ENCODE measurements at places on chromosomes 6 and 20. TPM values are rescaled to one million over a fixed set of nuclear protein-coding genes. Genes with fewer than 3 reads are reported as not detected.
A peak's percentile ranks its signal among the peaks of the same experiment; 100 is the strongest.

Gene CDSN
- total RNA-seq, result 0.13 TPM

Gene NKAPL
- total RNA-seq, result 1.0 TPM

Gene TCF21
- 41.6 TPM for total RNA-seq

Gene FOXS1
- 2.9 TPM for total RNA-seq

Gene HSPA1B
- total RNA-seq, result 180 TPM

Gene WFDC12
- 0.44 TPM for total RNA-seq

Gene BHLHE23
- total RNA-seq, result not detected

DNA sequence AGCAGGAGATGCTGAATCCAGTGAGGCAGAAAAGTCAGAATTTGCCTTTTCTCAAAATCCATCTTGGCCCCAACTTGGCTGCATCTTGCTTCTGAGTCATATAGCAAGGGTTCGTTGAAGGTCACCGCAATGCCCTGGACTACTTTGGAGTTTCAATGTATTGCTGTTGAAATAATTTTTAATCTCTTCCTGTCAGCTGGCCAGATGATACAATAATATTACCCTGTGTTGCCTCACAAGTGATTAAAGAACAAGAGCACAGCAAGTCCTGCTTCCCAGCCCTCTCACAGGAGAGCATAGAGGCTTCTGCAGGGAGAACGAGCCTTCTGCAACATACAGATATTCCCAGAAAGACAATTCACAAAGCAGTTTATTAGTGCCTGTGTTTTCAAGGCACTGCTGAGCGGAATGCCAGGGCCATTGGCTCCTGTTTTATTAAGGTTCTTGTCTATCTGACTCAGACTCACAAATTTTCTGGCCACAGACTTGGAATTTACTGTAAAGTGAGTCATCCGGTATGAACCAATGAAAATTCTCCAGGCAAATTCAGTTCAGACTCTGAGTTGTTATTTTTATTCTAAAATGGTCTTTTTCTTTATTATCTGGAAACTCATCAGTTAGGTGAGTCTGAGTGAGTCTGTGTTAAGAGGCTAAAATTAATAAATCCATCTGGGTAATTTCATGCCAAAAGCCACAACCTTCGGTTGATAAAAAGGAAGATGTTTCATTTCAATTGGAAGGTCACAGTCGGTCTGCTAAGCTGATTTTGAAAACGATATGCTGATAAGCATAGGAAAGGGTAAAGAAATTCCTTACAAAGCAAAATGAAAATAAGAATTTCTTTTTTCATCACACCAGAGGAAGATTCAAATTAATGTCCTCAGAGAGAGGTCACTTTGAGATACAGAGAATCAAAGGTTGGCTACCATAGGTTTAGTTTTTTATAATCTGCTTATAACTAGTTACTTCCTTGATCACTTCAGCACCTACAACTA is 289.4 kb upstream of the STXBP5 start:
- H3K27ac ChIP-seq, result peak overlapping the region; percentile 80
- H3K4me3 ChIP-seq, result no peak overlapping the region
- DNase-seq, result peak; percentile 75
- H3K27me3 ChIP-seq, result no peaks in the 10 kb centered on the region
- H3K4me1 ChIP-seq, result peaks cover 15% of the 10 kb centered on the region

GRCh38 chr6:155273431-155273830 is 9.6 kb downstream of the CLDN20 start:
- no peak for DNase-seq
- no peaks in the 10 kb centered on the region for H3K4me1 ChIP-seq

DNA sequence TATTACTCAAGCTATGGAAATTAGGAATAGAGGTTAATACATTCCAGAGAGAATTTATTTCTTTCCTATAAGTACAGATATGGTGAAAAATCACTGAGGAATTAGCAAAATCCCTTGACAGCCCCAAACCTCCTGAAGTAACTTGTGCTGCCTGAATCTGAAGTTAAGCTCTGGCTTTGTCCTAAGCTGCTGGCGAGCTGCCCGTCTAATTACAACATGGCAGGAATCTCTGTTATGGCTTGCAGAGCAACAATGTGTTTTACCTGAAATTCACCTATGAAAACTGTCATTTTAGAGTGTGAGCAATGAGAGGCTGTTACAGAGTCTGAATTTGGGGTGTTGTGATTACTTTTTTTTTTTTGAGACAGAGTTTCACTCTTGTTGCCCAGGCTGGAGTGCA is 22.5 kb upstream of the IYD start:
- H3K4me1 ChIP-seq, result no peaks in the 10 kb centered on the region
- H3K4me3 ChIP-seq, result no peak overlapping the region

GRCh38 chr6:111184827-111185532 is 97.7 kb downstream of the SLC16A10 start:
- H3K27me3 ChIP-seq, result no peaks in the 10 kb centered on the region
- H3K4me3 ChIP-seq, result no peak overlapping the region
- no peak for DNase-seq
- no peak overlapping the region for H3K27ac ChIP-seq
- no peaks in the 10 kb centered on the region for H3K36me3 ChIP-seq

GRCh38 chr20:62925420-62926228 is 681 bp downstream of the DIDO1 start:
- peaks cover 82% of the 10 kb centered on the region for H3K4me1 ChIP-seq
- H3K27me3 ChIP-seq, result no peaks in the 10 kb centered on the region
- H3K36me3 ChIP-seq, result no peaks in the 10 kb centered on the region
- H3K4me3 ChIP-seq, result peak overlapping the region; percentile 78
- H3K27ac ChIP-seq, result peak overlapping the region; percentile 96

GRCh38 chr20:20624914-20625313 is 87.5 kb downstream of the RALGAPA2 start:
- H3K27ac ChIP-seq, result no peak overlapping the region
- no peaks in the 10 kb centered on the region for H3K4me1 ChIP-seq
- DNase-seq, result no peak
- no peaks in the 10 kb centered on the region for H3K27me3 ChIP-seq
- H3K36me3 ChIP-seq, result peaks cover 69% of the 10 kb centered on the region
- no peak overlapping the region for H3K4me3 ChIP-seq

DNA sequence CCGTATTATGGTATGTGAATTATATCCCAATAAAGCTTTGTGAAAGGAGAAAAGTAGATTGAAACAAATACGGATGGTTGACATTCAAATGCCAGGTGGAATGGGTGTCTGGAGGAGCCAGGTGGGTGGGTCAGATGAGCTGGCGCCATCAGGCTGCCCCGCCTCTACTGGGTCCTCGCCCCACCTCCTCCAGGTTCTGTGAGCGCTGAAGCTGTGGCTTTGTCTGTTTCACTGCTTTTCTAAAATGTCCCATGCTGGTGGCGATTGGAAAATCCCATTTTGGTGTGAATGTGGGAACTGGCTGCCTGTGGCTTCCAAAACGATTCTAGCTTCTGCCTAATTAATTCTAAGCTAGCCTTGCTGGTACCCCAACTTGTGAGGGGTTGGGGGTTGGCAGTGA is 16.5 kb downstream of the DUSP22 start:
- H3K4me1 ChIP-seq, result peaks cover 7% of the 10 kb centered on the region
- H3K27ac ChIP-seq, result no peak overlapping the region
- no peaks in the 10 kb centered on the region for H3K27me3 ChIP-seq
- H3K36me3 ChIP-seq, result no peaks in the 10 kb centered on the region
- no peak overlapping the region for H3K4me3 ChIP-seq
- DNase-seq, result no peak

DNA sequence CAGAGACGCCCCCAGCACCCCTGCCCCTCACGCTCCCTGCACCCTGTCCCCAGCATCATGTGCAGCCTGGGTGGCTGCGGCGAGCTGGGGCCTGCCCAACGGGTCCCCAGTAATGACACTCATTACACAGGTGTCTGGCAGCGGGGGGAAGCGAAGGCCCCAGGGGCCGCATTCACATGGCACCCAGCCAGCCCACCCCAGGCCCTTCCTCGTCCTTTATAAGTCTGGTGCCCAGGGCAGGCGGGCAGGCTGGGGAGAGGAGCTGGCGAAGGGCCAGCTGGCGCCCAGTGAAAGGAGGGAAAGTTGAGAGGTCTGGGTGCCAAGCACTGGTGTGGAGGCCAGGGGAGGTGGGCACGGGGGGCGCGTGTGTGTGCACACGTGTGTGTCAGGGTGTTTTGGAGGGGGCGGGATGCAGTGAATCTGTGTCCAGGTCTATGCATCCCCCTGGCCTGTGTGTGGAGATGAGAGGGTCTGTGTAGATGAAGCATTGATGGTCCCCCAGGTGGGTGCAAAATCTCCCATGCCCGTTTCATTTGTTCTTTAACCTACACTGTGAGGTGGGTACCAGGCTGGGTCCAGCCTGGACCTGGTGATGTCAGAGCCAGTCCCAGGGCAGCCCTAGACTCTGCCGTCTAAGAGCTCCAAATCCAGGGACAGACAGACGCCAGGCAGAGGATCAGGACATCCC is 105.3 kb downstream of the CEBPB start:
- no peaks in the 10 kb centered on the region for H3K27me3 ChIP-seq
- H3K27ac ChIP-seq, result peak overlapping the region; percentile 80
- no peaks in the 10 kb centered on the region for H3K36me3 ChIP-seq

- no peaks in the 10 kb centered on the region for H3K27me3 ChIP-seq
- H3K4me1 ChIP-seq, result peaks cover 6% of the 10 kb centered on the region
- no peak overlapping the region for H3K4me3 ChIP-seq
- no peaks in the 10 kb centered on the region for H3K36me3 ChIP-seq
- no peak for DNase-seq
These were observed 61.1 kb downstream of the TSPYL4 start for GRCh38 chr6:116192786-116193185.

DNA sequence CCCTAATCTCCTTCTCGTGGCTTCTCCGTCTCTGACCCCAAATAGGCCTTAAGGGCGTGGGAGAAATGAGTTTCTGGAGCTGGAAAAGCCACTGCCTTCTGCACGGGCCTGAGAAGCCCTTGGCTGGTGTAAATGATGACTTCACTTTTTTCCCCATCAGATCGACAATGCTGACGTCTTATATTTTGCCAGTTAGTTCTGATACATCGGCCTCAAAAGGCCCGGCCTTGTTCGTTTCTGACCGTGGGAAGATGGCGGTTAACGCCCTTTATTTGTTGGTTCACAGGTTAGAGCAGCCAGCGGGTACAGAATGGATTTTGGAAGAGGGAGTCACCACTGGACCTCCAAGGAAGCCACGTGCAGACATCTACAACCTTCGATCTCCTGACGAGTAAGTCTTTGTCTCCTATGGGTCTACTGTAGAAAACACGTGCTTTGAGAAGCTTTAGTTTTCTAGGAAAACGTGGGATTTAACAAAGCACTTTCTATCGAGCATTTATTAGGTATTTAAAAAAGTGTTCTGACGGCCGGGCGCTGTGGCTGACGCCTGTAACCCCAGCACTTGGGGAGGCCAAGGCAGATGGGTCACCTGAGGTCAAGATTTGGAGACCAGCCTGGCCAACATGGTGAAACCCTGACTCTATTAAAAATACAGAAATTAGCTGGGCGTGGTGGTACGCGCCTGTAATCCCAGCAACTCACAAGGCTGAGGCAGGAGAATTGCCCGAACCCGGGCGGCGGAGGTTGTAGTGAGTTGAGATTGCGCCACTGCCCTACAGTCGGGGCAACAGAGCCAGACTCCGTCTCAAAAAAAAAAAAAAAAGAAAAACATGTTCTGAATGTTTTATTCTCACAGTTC is 1.2 kb upstream of the ZNFX1 start:
- H3K27me3 ChIP-seq, result no peaks in the 10 kb centered on the region
- H3K27ac ChIP-seq, result peak overlapping the region; percentile 97
- peak overlapping the region; percentile 80 for H3K4me3 ChIP-seq
- peaks cover 66% of the 10 kb centered on the region for H3K36me3 ChIP-seq
- no peak for DNase-seq

DNA sequence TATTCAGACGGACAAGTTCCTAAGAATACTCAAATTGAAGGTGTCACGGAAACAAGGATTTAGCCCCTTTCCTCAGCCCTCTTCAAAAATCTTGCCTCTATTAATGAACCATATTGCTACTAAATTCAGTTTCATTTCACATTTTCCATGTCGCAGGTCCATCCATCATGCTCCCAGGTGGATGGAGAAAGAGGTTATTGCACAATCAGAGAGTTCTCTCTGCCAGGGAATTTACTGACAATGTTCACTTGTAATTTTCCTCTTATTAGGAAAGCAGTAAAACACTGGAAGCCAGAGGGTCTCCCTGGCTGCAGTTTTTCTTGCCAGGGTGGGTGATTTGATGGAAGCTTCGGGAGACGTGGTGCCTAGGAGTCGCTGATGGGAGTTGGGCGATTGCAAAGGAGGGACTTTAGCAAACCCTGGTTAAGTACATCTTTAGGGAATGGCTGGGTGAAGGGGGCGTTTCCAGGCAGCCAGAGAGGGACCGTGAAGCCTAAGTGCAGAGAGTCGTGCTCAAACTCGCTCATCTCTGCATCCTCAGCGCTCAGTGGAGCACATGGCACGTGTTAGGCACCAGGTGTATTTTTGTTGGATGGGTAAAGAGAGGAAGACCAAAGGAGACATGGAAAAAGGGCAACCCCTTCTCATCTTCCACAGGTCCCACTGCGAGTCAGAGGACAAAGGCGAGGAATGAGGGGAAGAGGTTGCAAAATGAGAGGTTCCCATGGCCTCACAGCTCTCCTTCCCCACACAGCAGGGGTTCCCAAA is 321.9 kb upstream of the CDH4 start:
- no peaks in the 10 kb centered on the region for H3K27me3 ChIP-seq
- no peak for DNase-seq
- H3K4me3 ChIP-seq, result no peak overlapping the region
- no peak overlapping the region for H3K27ac ChIP-seq
- no peaks in the 10 kb centered on the region for H3K4me1 ChIP-seq
- H3K36me3 ChIP-seq, result no peaks in the 10 kb centered on the region

GRCh38 chr6:147157930-147158329 is 46.3 kb upstream of the STXBP5 start:
- DNase-seq, result no peak
- H3K36me3 ChIP-seq, result no peaks in the 10 kb centered on the region
- no peaks in the 10 kb centered on the region for H3K4me1 ChIP-seq
- no peak overlapping the region for H3K4me3 ChIP-seq
- no peak overlapping the region for H3K27ac ChIP-seq
- H3K27me3 ChIP-seq, result no peaks in the 10 kb centered on the region

GRCh38 chr6:49463612-49463967 is 420 bp downstream of the CENPQ start:
- H3K27ac ChIP-seq, result no peak overlapping the region
- no peaks in the 10 kb centered on the region for H3K36me3 ChIP-seq
- no peaks in the 10 kb centered on the region for H3K27me3 ChIP-seq
- peaks cover 7% of the 10 kb centered on the region for H3K4me1 ChIP-seq

GRCh38 chr6:107869871-107870270 is 45.8 kb upstream of the SCML4 start:
- H3K27me3 ChIP-seq, result no peaks in the 10 kb centered on the region
- no peaks in the 10 kb centered on the region for H3K4me1 ChIP-seq
- no peak overlapping the region for H3K4me3 ChIP-seq
- H3K36me3 ChIP-seq, result no peaks in the 10 kb centered on the region

GRCh38 chr6:128244751-128245405 is 275.5 kb downstream of the PTPRK start:
- no peak overlapping the region for H3K27ac ChIP-seq
- no peak overlapping the region for H3K4me3 ChIP-seq
- H3K27me3 ChIP-seq, result no peaks in the 10 kb centered on the region
- no peaks in the 10 kb centered on the region for H3K4me1 ChIP-seq
- no peaks in the 10 kb centered on the region for H3K36me3 ChIP-seq

DNA sequence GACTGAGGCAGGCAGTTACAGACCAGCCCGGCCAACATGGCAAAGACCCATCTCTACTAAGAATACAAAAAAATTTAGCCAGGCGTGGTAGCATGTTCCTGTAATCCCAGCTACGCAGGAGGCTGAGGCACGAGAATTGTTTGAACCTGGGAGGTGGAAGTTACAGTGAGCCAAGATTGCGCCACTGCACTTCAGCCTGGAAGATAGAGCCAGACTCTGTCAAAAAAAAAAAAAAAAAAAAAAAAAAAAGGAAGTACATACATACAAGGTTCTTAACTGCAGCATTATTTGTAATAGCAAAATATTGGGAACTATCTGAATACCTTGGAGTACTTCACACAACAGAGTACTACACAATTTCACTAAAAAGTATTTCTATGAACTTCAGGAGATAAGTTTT is 183.5 kb upstream of the OLIG3 start:
- H3K36me3 ChIP-seq, result no peaks in the 10 kb centered on the region
- H3K4me3 ChIP-seq, result no peak overlapping the region
- no peak for DNase-seq
- H3K27ac ChIP-seq, result no peak overlapping the region

Data from left lung (tissue), 14 donors.